ENCODE measurements at places on chromosomes 5 and 9.

DNA sequence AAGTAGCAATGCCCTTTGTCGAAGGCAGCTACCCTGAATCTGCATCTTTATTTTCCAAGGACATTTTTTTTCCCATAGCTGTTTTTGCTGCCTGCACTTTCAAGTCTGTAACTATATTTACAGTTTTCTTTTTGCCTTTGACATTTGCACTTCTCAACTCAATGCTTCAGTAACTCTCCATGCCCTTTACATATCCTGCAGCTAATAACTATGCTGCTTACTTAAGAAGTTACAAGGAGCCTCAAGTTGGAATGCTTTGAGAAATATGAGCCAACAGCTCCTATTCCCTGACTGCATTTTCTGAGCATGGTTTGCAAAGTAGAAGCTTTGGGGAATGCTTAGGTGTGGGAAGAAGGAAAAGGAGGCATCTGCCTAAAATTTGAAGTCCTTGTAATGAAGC is 194.8 kb upstream of the TRPC7 start:
- DNase-seq = no peak

- peak; percentile 93 for DNase-seq
Observed at GRCh38 chr5:181243564-181244343, at the start of gene RACK1. TSS of gene RACK1 (minus strand) at chr5:181243906. CDS start at chr5:181243800, 106 bp downstream.

DNA sequence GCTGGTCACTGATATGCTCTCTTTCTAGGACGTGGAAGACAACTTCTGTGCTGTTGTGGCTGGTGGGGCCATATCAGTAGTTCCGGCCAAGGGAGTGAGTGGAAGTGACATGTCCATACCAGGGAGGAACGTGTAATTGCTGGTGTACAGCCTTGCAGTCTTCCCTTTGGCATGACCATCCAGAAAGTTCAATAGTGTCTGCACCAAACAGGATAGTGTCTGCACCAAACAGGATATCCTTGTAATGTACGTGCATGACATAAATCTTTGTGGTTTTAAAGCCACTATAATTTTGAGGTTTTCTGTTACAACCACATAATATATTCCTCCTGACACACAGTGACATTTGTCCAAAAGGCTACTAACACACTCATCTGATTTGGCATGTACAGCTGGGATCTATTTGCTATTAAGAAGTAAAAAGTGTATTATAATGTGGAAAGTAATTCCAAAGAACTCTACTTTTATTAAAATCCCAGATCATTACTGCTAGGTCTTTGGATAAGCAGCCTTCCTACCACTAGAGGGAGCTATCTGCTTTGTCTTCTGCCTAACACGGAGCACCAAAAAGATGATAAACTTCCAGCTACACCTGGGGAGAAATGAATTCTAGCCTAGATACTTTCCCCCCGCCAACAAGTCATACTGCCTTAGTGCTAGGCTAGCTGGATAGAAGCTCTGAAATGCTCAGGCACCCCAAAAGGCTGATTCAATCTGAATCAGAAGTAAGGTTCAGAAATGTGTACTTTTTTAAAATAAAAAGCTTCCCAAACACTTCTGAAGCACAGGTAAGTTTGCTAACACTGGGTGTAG is 52.7 kb downstream of the RNF145 start:
- no peak for DNase-seq

- peak; percentile 69 for DNase-seq
Observed at GRCh38 chr5:40676613-40677343, 2.9 kb upstream of the PTGER4 start.

DNA sequence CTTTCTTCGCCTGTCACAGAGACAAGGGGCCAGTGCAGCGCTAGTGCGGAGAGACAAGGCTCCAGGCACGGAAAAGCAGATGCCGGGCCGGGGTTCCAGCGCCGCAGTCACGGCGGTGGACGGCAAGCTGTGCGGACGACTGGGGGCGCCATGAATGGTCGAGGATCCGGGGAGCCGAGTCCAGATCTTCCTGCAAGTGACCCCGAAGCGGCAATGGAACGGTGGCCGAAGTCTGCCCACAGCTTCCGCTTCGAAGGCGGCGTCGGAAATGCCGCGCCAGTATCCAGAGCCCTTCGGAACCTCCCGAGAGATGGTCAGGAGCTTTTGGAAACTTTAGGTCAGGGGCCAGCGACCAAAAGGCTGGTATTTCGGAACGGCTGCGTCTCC is 601 bp upstream of the FAF2 start:
- no peak for DNase-seq

DNA sequence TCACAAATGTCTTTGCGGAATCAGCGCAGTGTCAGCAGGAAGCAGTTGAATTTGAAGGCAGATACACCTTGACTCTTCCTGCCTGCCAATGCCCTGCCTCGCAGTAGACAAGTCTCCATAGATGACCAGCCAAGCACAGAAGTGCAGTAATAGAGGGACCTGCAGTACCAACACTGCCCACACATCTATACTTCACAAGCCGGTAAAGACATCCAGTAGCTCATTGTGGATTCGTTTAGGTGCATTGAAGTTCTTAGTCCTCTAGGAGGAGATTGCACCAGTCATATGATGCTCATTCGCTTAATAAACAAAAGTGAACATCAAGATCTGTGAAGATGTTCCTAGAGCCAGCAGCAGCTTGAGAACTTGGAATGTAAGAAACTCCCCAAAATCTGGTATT is 7.1 kb upstream of the IFNA2 start:
- DNase-seq = no peak

DNA sequence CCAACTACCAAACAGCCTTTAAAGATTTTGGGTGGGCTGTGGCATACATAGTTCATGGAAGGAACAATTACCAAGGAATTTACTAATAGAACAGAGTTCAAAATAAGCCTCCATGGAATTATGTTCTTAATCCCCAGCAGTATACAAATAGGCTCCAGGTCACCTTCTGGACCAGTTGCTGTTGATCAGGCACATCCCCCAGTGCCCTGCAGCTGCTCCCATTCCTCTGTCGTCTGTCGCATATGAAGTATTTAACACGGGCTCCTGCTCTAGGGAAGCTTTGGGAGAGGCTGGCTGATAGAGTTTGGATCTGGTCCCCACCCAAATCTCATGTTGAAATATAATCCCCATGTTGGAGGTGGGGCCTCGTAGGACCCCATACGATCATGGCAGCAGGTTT is 17.8 kb downstream of the SHC3 start:
- DNase-seq = no peak

DNA sequence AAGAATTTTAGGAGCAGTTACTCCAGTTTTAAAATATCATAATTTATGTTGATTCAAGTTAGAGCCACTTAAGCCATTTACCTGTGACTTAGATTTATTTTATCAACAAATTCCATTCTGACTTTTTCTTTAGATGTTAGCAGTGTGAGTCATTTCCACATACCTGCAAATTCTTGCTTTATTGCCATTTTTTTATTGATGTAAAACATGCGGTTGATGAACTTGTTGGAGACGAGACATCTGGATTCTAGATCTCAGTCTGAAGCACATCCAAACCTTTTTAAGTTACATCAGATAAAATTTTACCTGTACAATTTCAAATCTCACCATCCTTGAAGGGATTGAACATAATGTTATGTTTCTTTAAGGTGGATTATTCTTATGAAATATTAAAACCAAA is 240.9 kb downstream of the IRX1 start:
- no peak for DNase-seq

GRCh38 chr9:15735083-15735857 is 182.4 kb downstream of the CCDC171 start:
- peak; percentile 90 for DNase-seq

DNA sequence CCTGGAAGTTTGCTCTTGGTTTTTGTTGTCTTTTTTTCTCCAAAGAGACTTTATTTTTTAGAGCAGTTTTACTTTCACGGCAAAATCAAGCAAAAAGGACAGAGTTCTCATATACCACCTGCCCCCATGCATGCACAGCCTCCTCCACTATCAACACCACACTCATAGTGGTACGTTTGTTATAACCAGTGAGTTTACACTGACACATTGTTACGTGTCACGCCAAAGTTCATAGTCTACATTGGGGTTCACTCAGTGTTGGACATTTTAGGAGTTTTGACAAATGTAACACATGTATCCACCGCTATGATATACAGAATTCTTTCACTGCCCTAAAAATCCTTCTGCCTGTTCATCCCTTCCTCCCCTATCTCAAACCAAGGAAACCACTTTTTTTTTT is 7.5 kb upstream of the ICE1 start:
- DNase-seq = no peak

DNA sequence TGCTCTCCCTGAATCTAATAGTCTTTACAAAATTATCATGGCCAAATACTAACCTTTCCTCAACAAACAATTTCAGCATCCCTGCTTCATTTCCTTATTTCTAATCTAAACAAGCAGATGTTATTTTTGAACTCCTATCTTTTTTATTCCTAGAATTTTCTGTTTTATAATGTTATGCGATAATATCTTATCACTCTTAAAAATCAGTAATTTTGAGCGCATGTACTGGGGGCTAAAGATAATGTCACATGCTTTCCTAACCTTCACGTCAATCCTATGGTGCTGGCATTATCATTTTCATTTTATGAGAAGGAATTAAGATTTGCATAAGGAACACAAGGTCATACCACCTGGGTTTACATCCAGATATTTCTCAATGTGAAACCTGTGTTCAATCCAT is 648.0 kb downstream of the BRINP1 start:
- no peak for DNase-seq

DNA sequence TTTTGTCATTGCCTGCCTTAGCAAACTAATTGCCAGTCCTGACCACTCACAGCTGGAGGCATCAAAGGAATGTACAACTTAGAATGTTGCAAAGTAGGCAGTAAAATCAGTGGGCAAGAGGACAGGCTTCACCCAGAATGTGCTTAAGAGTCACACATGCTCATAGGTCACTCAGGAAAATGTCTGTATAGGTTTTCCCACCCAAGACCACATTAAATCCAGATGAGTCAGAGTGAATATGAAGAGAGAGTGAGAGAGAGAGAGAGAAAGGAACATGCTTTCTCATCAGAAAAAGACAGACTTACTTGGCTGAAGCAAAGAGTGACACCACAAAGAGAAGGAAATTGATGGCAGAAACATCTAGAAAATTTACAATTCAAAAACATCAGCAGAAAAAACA is 37.9 kb downstream of the PLEKHG4B start:
- peak; percentile 67 for DNase-seq

DNA sequence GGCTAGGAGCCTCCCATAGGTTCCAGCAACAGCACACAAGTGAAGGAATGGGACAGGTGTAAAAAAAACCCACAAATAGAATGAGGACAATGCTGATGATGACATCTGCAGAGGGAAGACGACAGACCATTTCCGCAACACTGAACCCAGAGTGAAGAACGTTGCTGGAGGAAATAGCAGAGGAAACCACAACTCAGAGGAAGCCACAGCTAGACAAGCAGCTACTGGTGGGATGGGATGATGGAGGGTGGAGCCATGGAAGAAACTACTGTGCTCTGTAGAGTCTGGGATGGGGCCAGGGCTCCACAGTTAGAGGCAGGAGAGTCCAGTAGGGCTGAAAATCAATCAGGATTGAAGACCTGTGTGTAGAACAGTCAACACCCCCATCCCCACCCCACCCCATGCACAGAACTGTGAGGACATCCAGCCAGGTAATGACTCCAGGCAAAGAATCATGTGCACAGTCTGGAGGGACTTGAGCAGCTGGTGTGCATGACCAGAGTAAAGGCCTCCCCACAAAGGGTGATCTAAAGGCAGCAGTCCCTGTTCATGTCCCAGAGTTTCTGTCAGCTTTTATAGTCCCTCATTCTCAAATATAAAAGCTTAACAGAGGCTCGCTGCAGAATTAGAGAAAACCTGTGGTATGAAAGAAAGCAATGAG is 65.2 kb upstream of the SPIN1 start:
- DNase-seq = no peak

GRCh38 chr9:7489036-7489435 is 310.5 kb downstream of the DMAC1 start:
- no peak for DNase-seq

GRCh38 chr5:131766689-131767088 is 30.1 kb downstream of the FNIP1 start:
- DNase-seq = no peak

- no peak for DNase-seq
Observed at GRCh38 chr5:462051-462481, 19.1 kb downstream of the EXOC3 start.

- DNase-seq = no peak
Observed at GRCh38 chr5:130316971-130317680, 412.9 kb downstream of the CHSY3 start.

- no peak for DNase-seq
Observed at GRCh38 chr5:31119938-31120641, 73.4 kb upstream of the CDH6 start.

- no peak for DNase-seq
Observed at GRCh38 chr5:125348936-125349831, 602.7 kb upstream of the ZNF608 start.

DNA sequence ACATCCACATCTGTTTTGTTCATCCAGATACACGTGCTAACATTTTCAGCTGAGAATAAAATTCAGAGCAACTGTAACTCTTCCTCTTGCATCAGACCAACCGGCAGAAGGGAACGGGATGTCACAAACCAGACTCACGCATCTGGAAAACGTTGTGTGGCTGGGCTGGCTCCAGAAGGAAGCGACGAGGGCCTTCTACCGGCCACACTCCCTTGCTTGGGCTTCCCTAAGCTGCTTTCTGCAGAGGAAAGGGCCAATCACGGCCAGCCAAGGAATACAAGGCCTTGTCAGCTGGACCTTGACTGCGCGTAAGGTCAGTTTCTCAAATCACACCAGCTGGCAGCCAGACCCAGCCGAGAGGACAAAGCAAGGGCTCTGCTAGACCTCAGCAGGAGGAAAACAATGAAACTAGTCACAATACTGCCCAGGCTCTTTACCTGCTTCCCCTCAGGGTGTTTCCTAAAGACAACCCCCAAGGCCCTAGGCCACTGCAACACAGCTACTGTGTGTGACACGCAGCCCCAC is 106.1 kb downstream of the THBS4 start:
- no peak for DNase-seq

- DNase-seq = no peak
Observed at GRCh38 chr9:77587851-77588250, 60.3 kb downstream of the GNA14 start.

- no peak for DNase-seq
Observed at GRCh38 chr5:95826949-95827891, 4.7 kb upstream of the GLRX start.

DNA sequence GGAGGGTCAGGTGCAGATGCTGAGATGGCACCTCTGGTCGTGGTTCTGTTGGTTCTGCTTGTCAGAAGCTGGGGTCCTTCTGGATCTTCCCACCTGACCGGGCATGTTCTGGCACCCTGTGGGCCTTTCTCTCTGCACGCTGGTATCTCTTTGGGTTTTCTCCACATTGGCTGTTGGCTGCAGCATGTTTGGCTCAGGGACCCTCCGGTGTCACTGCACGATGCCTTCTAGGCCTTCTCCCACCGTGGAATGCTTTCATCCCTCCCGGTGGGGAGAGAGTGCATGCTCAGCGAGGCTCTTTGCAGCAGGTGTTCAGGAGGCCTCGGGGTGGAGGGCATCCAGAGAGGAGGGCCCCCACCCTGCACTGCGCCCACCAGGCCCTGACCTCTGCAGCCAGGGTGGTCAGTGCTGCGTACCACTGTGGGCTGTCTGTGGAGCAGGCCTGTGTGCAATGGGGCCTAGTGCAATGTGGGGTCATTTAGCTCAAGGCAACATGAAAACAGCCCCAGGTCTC is 119.4 kb downstream of the WNK2 start:
- no peak for DNase-seq

Measured in HS-5 (cell line).